Nucleus accumbens (tissue), 56 donors: ENCODE measurements at places on chromosomes 5 and 9.

DNA sequence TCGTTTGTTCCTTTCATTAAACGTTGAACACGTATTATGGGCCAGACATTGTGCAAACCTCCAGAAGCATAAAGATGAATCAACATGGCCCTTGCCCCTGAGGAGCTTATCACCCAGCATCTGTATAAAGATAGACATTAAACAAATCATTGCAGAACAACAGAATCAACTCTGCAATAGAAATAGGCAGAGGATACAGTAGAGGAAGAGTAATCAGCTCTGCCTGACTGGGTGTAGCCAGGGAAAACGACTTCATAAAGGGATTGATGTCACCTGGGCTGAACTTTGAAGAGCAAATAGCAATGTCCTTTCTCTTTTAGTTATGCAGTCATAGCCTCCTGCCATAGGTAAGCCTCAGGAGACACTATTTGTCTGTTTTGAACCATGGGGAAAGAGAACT, 13.4 kb downstream of the RGS7BP start:
- DNase-seq = no peak

DNA sequence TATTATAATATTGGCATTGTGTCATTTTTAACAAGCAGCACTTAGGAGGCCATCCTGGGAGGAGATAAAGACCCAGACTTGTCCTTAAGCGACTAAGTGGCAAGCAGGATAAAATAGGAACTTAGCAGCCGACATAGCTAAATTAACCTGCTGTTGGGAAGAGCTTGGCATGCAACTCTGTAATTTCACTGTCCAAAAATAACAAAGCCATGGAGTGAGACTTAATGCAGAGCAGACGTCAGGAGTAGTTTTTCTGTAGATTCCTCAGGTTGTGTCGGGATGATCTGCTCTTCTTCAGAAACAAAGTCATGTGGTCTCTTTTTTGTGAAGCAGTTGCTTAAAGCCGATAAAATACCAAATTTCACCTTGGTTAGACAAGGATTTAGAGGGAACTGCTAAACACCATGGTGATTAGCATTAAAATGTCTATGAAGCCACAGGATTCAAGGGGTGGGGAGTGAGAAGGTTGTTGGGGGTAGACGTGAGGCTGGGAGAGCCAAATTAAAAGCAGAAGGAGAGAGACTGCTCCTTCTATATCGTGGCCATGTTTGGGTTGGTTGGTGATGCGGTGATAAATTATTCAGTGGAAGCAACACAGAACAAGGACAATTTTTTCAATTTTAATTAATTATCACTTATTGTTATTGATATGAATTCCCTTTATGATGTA, 303.0 kb downstream of the CSNK1G3 start:
- no peak for DNase-seq

GRCh38 chr5:141628175-141628788, 8.4 kb downstream of the HDAC3 start:
- no peak for DNase-seq

DNA sequence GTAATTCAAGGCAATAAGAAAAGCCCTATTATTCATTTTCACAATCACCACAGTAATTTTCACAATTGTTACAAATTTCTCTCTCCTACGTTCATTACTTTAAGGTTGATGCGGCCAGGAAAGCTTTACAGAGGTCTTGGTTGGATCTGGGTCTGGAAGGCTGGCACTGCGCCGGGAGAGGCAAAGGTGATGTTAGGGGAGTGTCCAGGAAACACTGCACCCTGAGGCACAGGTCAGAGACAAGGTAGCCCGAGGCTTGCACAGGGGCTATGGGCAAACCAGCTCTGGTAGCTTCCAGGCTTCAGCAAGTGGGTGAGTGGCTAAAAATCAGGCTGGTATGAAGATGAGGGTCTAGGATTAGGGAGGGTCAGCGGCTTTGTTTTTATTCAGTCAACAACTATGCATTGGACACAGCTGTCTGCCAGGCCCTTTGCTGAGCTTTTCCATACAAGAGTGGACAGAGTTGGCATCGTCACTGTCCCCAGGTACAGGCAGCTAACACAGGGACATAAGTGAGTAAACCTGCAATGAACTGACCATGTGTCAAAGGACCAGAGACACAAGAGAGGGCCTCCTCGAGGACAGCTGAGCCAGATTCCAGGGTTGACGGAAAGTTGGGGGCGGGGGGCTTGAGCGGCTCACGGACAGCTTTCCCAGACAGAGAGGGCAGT, 12.4 kb upstream of the TENT4A start:
- no peak for DNase-seq

DNA sequence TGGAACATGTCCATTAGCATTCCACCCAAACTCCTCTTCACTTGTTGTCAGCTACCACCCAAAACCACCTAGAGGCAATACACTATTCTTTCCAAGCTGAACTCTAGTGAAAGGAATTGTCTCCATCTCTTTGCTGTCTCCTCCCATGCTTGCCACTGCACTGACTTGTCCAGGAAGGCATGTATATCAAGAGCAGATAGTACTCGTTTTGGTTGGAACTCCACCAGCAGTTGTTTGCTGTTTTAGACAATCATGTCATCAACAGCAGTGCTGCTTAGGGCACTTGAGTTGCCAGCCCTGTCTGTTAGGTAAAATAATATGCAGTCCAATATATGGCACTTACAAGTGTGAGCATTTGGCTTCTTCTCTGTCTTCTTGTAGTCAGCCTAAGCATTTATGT, 80.0 kb upstream of the SAP30L start:
- no peak for DNase-seq

GRCh38 chr5:55994495-55994997, at the start of gene IL6ST:
IL6ST (minus strand) TSS chr5:55994963; CDS start chr5:55976278, 18,685 bp downstream.
- no peak for DNase-seq
